ENCODE measurements at places on chromosomes 7 and 10. TPM values are rescaled to one million over a fixed set of nuclear protein-coding genes. Genes with fewer than 3 reads are reported as not detected.

Gene NODAL
- total RNA-seq = not detected

Gene HGF
- not detected for total RNA-seq

Gene IKZF5
- 18.5 TPM for total RNA-seq

Gene IDI2
- not detected for total RNA-seq

Gene GPR15LG
- not detected for total RNA-seq

Gene CRTAC1
- total RNA-seq = not detected

Gene ZNF394
- 65.1 TPM for total RNA-seq

Gene ECHS1
- total RNA-seq = 33.5 TPM

Gene GDI2
- 194 TPM for total RNA-seq

Gene C10orf143
- total RNA-seq = 6.6 TPM

Gene SPDYE9
- total RNA-seq = not detected

Gene HABP2
- not detected for total RNA-seq

Gene PRSS37
- not detected for total RNA-seq

Gene WEE2
- not detected for total RNA-seq

Gene TBX20
- total RNA-seq = 0.34 TPM

Gene RNF148
- not detected for total RNA-seq

Gene MYOF
- 0.91 TPM for total RNA-seq

DNA sequence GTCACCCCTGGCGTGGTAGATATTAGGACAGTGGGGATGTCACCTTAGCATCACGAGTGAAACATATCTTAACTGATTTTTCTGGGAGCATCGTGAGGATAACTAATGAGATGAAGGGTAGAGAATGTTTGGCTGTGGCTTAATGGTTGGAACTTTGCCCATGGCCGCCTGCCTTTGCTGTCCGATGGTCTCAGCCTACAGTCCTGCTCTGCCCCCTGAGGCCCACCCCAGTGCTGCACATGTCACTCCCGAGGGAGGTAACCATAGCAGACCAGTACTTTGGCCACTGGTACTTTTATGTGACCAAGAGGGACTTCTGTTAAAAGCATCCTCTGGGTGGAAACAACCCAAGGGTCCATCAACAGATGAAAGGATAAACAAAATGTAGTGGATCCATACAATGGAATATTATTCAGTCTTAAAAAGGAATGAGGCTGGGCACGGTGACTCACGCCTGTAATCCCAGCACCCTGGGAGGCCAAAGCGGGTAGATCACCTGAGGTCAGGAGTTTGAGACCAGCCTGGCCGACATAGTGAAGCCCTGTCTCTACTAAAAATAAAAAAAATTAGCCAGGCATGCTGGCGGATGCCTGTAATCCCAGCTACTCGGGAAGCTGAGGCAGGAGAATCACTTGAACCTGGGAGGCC lies 58.4 kb downstream of the TACR2 start:
- DNase-seq = no peak

- DNase-seq = no peak
These were observed 53.9 kb upstream of the LYZL2 start for GRCh38 chr10:30683496-30683895.

GRCh38 chr7:113784316-113784715 lies 134.5 kb downstream of the PPP1R3A start:
- no peak for DNase-seq

DNA sequence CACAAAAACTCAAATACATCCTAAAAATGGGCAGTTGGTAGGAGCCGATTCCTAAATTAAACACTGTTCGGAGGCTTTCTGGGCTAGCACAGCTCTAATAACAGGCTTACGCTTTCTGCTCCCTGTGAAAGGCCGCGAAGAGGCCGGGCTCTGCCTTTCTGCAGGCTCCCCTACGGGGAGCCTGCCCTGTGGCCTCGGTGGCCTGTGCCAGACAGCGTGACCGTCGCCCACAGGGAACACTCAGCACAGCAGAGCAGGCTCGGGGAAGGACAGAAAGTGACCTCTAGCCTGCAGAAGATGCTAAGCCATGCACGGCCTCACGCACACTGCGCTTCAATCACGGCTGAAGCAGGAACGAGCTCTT lies 64.2 kb downstream of the DIP2C start:
- no peak for DNase-seq

- DNase-seq = no peak
These were observed 178.5 kb downstream of the MACC1 start for GRCh38 chr7:20038676-20039075.

DNA sequence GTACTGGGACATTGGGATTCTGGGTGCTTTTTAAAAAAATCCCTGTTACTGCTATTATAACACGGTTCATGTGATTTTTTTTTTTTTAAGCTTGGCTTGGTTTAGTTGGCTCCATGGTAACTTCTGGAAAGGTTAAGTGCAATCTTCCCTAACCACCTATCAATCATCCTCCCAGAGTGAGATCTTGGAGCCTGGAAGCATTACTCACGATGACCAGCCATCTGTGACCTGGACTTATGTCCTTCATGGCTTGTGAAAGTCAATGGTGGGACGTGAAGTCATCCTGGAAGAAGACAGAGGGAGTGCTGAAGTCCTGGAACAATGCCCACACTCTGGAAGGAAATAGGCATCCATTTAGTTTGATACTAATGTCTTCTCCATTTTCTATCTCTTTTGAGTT lies 135.5 kb upstream of the FRMD4A start:
- no peak for DNase-seq

- DNase-seq = no peak
These were observed 16.7 kb downstream of the LRMDA start for GRCh38 chr10:75448166-75448565.

GRCh38 chr10:22825841-22826240 lies 102.0 kb upstream of the ARMC3 start:
- DNase-seq = no peak

GRCh38 chr7:51315393-51316261 lies 982 bp downstream of the COBL start:
- DNase-seq = no peak

DNA sequence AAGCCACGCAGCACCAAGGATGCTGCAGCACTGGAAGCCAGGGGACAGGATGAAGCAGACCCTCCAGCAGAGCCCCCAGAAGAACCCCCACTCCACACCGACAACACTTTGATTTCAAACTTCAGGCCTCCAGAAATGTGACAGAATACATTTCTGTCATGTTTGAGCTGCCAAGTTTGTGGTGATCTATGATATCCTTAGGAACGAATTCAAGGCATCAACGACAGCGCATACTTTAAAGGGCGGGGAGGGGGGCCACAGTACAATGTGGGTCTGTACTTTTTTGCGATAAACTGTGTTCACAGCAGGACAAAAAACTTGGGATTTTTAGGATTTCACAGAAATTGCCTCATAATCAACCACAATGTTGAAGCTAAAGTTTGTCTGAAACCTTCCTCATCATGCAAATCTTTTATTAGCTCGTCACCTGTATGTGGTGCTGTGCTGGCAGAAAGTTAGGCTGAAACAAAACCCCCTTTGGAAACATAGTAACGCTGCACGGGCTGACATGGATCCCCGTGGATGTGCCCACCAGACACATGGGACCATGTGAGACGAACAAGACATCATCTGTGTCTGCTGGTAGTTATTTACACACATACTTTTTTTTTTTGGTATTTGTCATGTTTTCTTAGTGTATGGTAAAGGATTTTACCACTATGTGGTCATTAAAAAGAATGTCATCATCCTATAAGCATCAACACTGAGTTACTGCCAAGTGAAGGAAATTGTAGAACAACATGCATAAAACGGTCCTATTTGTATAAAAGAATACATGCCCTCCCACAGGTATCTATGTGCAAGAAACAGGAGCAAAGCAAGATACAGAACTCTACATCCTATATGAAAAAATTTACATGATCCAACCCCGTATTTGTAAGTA lies 113.3 kb upstream of the AFAP1L2 start:
- DNase-seq = no peak

- DNase-seq = no peak
These were observed 220.5 kb downstream of the GLI3 start for GRCh38 chr7:42016517-42016916.

GRCh38 chr7:1512781-1513656 lies 8.8 kb upstream of the INTS1 start:
- peak; percentile 70 for DNase-seq

DNA sequence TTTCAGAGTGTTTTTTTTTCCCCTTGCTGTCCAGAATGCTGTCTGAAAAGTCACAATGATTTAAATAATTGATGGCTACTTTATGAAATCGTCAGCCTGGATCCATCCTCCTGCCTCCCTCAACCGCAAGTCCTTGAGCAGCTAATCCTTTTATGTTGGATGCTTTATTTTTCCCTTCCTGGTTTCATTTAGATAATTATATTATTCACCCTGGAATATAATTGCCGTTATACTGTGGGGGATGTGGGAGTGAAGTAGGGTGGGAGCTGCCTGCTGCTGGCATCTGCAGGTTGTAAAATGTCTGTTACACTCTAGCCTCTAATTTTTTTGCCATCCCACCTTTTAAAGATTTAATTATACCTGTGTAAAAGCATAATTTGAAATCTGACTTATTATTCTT lies 290.5 kb upstream of the LRGUK start:
- DNase-seq = no peak

GRCh38 chr10:56449770-56450169 lies 88.7 kb upstream of the ZWINT start:
- no peak for DNase-seq

DNA sequence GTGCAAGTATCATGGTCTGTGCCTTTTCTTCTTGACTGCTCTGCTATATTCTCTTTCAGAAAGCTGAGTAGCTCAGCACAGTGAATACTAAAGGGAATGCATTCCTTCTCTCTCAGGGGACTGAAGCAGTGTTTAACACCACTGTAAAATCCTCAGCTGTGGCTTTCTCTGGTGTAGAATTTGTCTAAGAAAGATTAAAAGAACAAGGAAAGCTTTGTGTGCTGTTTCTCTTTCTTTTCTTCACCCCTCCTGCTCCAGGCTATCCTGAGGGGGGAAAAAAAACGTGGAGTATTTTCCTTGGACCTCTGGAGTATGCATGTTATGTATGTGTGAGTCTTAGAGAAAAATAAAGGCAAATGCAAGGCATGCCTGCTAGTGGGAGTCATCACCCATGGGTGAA lies 383.9 kb downstream of the AUTS2 start:
- DNase-seq = no peak

GRCh38 chr7:42494199-42494710 lies 257.2 kb upstream of the GLI3 start:
- no peak for DNase-seq

DNA sequence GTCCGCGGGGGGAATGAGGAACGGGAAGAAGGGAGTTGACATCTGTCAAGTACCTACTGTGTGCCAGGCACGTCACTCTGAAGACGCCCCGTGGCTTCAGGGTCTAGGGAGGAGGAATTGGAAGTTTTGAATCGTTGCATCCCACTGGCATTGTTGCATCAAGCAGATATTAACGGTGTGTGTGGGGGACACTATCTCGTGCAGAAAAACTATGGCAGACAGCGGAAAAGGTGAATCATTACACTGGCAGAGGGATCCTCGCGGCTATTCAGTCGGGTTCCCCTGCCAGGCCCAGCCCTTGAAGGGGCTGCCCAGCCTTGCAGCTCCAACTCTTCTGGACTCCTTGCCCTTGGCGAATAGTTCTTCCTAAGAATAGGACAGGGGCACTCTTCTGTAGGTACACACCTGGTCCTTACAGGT lies 1.0 kb upstream of the KIAA1549 start:
- DNase-seq = no peak

DNA sequence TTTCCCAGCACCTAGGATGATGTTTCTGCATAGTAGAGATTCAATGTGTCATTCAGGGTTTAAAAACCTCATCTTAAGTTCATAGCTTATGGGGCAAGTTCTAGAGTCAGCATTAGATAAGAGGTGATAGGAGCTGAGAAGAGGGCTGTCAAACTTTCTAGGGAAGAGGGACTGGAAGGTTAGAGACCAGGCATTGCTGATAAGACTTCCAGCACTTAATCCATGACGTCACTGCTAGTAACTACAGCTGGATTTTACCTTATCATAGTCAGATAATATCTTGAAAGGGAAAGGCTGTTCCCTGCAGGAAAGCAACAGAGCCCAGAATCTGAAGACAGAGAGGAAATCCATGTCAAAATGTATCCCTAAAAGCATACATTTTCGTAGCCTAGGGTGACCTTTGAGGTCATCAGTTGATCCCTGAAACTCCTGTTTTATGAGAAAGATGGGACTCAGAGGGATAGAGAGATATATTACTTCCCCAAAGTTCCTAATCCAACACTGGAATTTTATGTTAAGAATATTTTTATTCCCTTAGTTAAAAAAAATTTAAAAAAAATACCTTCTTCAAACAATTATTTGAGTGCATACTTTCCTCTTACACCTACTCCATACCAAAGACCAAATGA lies 3.3 kb upstream of the CPED1 start:
- DNase-seq = no peak

DNA sequence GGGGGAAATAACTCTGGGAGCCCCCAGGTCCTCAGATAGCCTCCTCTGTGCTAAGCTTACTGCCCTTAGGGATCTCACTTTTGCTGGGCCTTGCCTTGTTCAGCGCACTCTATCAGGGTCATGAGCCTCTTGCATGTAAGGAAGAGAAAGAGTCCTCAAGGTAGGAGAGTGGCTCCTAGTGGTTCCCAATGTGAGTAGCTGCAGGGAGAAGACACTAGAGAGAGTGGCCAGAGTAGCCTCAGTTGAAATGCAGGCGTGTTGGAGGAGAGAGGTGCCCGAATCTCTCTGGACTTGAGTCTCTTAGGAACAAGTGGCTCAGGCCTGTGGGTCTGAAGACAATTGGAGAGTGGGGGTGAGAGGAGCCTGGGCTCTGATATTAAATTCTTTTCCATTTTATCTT lies 94.3 kb upstream of the SORCS3 start:
- DNase-seq = no peak

DNA sequence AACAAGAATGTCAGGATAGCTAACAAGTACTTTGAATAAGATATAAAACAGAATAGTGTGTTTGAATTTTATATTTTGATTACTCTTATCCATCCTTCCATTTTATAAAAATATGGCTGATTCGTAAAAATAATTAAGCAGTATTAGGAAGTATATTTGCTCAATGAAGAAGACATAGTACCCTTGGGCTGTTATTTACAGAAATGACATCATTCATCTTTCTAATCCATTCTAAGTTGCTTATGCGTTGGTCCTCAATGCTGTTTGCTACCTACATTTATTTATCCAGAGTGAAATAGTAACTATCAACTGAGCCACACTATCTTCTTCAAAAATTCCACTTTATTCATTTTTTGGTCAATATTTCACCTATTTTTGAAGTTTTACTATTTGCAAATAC lies 2.1 kb upstream of the ZNF804B start:
- DNase-seq = no peak

DNA sequence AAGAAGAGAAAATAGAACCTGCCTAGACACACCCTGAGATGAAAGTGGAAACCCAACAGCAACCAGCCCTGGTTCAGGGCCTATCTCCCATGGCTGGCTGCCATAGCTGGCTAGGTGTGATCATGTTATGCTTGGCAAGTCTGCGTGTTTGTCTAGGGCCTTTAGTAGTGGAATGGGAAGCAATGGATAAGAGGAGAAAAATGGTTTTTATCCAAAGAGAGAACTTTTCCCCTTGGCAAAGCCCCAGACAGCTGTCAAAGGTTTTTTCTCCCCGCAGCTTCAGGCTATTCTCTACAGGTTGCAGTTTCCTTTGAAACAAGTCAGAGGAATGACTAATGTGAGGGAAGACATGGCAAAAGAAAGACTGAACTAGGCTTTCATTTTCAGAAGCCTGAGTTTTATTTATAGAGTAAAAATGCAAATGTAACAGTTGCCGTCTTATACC lies 161.5 kb downstream of the SEMA3D start:
- DNase-seq = no peak

- no peak for DNase-seq
These were observed 221.3 kb downstream of the PTPRN2 start for GRCh38 chr7:158366346-158366745.
